HFFc6 (cell line): ENCODE measurements at places on chromosomes 2 and 18. TPM values are rescaled to one million over a fixed set of nuclear protein-coding genes. Genes with fewer than 3 reads are reported as not detected.

FBLN7 gene
- 2.3 to 8.0 TPM (median 2.4 TPM) in 3 replicates for total RNA-seq

DNA sequence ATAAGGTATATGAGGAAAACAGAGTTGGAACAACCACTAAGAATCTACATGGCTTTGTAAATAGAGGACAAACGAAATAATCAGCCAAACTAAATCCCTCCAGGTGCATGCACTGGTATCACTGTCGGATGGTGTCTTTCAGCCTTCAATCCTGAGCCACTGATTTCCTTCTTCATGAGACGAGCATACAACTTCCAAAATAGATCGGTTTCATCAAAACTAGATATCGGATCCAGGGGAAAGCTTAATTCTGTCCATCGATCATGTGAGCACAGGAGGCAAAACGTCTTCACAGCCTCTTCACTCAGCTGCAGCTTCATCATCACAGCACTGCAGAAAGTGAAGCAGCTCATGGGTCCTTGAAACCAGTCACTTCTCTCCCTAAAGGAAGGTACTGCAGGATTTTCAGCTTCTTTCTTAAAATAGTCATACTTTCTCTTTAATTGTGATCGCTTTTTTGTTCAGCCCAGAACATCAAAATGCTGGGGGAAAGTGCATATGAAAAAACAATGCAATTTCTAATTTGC is 80.5 kb downstream of the DTNB start:
- H3K4me1 ChIP-seq: peaks cover 14% of the 10 kb centered on the region
- H3K36me3 ChIP-seq: no peaks in the 10 kb centered on the region
- no peak overlapping the region for H3K4me3 ChIP-seq
- no peaks in the 10 kb centered on the region for H3K27me3 ChIP-seq
- DNase-seq: no peak

DNA sequence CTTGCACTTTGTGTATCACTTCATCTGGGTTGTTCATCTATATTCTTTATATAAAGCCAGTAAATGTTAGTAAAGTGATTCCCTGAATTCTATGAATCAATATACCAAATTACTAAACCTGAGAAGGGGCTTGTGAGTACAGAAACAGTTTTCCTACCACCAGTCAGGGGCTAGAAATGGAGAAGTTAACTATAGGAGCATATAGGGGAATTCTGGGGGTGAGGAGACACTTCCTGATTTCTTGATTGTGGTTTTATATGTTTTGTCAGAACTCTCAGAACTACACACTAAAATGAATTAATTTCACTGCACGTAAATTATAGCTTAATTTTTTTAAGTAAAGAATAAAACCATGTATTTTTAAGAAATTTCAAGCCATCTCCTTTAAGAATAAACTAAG is 93.7 kb downstream of the SESTD1 start:
- no peak for DNase-seq
- no peak overlapping the region for H3K4me3 ChIP-seq

MAP2 gene
- total RNA-seq: 0.99 to 1.6 TPM (median 1.3 TPM) in 3 replicates

SP5 gene
- not detected in 3 replicates for total RNA-seq

GRCh38 chr2:171362396-171362795 is 71.4 kb downstream of the METTL8 start:
- peaks cover 28% of the 10 kb centered on the region for H3K36me3 ChIP-seq
- H3K4me3 ChIP-seq: no peak overlapping the region
- peaks cover 14% of the 10 kb centered on the region for H3K4me1 ChIP-seq
